ENCODE measurements at places on chromosomes 16 and 17.

DNA sequence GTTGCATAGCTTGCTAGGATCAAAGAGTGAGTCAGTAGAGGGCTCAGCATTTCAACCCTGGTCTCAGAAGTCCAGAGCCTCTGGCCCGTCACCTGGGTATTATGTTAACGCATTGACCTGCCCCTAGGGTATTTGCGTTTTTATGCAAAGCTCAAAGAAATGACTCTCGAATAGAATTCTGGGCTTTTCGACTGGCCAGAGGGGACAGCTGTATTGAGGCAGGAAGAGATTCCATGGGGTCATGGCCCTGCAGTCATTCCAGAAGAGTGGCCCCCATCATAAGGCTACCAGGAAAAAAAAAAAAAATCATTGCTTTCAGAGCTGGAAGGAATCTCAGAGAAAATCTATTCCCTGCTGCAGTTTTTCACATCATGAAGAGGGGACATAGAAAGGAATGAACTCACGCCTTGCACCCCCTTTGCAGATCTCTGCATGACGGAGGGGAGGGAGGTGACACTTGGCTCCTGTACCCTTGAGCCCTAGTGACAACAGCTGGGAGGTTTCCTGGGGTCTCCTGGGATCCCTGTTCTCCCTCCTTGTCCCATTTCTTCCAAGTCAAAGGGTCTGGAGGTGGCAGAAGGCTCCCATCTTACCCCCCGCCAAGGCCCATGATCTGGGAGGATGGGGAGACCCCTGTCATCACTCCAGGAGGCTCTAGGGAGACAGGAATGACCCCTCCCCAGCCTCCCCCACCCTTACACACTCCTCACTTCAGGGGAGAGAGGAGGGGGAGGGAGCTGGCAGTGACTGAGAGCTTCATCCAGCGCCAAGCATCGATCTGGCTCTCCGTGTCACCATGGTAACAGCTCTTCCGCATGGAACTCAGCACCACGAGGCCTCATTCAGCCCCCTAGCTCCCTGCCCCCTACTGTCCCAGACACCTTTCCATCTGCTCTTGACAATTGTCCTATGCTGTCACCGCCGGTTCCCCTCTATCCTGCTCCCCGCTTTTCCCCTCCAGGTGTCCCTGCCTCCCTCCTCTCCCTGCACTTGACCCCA is 35.8 kb downstream of the GP2 start:
- no peak for DNase-seq

DNA sequence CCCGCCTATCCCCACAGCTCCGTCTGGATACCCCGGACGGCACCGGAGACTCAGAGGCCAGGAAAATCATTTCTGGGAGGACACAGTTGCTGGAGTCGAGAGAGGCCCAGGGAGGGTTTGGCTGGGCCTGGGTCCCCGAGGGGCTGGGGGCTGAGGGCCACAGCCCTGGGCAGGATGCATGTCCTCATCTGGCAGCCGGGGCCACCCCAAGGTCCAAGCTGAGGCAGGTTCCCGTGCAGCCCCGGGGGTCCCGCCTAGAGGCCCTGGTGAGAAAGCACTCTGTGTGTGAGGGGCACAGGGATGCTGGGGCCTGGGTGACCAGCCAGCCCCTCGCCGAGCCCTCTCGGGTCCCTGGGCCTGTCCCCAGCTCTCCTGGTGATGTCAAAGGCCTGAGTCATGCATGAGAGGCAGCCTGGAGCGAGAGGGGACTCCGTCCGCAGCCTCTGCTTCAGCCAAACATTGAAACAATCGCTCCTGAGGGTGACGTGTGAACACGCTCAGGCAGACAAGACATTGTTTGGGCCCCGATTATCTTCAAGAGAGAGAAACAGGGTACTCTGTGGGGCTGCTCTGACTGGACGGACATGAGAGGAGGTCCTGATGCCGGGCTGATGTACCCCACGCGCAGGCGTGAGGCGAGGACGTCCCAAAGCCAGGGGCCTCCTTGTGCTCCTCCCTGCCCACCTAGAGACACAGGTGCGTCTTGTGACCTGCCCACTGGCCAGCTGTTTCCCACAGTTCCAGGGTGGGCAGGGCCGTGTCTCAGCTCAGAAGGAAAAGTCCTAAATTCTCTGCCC is 25.8 kb upstream of the C1QTNF8 start:
- DNase-seq = no peak

DNA sequence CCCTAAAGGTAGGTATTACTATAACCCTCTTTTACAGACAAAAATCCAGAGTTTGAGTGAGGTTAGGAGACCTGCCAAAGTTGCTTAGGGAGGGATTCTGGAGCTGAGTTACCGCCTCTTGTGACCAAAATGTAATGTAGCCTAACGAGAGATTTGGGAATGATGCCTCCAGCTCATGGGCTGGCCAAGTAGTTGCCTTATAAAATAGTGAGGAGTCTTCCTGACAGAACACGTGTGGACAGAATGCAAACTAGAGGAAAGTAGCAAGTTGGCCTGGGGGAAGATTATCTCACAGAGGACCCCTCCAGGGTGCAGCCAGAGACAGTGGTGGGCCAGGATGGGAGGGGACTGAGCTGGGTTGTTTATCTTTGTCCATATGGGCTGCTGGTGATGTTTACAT is 543.7 kb upstream of the CDH11 start:
- no peak for DNase-seq

GRCh38 chr17:78844301-78845005 is 3.8 kb upstream of the USP36 start:
- no peak for DNase-seq

DNA sequence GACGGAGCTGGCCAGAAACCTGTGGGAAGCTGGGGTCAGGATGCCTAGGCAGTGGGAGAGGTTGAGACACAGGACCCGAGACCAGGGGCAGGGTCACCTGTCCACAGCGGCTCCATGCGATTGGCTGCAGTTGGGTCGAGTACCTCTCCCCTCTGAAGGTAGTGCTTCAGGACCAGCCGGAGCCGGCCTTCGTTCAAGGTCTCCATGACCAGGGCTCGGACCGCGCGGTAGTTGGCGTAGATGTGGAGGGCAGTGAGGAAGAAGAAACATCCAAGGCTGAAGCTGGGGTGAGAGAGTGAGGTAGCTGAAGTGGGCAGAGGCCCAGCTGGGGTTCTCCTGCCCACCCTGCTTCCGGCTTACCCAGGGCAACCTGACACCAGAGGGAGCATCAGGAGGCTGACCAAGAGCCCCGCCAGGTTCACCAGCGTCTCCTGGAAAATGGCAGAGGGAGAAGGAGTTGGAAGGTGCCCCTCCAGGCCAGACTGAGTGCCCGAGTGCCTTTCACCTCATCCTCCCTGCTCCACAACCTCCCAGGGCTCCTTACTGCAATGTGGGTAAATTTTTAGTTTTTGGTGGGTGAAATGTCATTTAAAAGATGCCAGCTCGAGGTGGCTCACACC is 10.7 kb downstream of the SLC5A2 start:
- DNase-seq = no peak

DNA sequence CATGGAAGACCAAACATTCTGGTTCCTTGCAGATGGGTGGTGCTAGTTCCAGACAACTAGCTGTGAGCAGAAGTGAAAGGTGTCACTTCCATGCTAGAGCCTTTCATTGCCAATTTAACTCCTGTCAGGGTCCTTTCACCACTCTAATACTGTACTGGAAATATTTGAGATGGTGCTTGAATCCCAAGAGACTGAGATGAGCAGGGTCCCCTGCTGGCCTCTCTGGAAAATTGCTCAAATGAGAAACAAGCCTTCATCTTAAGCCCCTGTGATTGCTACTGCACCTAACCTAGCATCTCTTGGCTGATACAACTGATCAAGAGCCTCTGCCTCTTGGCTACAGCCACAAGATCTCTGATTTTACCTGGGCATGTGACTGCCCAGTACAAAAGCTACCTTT is 7.4 kb upstream of the VAC14 start:
- no peak for DNase-seq

GRCh38 chr17:41593306-41593981 is 6.7 kb upstream of the KRT14 start:
- DNase-seq = no peak

GRCh38 chr16:68421076-68421475 is 27.2 kb downstream of the SMPD3 start:
- no peak for DNase-seq

DNA sequence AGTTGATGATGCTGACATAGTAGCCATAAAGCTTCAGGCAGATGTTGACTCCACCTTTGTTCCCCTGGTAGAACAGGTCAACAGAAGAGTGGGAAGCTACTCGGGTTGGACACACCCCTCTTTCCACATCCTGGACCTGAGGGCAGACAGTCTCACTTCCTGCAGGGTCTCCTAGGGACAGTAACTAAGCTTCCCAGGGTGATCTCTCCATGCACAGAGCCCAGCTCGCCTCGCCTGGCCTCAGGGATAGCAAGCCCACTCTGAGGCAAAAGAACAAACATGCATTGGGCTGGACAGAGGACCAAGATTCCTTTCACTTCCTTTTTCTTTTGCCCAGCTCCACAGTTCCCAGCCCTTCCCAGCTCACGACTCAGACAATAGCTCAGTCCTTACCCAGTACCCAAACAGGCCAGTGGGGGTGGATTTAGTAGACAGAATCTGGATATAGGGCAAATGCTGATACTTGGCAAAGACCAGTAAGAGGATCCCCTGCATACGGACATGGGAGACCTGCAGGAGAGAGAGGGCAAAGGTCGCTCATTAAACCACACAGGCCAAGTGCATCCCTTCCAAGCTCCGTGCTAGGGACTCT is 7.0 kb downstream of the INPP5K start:
- no peak for DNase-seq

DNA sequence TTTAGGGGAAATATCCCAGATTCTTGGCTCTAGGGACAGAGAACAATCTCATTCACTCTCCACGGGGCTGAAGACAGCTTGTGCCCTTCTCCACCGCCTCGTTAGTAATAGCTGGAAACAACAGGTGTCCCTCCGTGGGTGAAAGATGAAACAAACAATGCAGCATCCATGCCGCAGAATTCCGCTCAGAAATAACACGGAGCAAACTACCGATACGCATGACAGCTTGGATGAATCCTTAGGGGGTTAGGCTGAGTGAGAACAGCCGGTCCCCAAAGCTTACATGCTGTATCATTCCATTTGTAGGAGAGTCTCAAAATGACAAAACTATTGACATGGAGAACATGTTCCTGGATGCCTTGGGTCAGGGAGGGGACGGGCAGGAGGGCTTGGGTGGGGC is 29.4 kb upstream of the CACNG1 start:
- no peak for DNase-seq

DNA sequence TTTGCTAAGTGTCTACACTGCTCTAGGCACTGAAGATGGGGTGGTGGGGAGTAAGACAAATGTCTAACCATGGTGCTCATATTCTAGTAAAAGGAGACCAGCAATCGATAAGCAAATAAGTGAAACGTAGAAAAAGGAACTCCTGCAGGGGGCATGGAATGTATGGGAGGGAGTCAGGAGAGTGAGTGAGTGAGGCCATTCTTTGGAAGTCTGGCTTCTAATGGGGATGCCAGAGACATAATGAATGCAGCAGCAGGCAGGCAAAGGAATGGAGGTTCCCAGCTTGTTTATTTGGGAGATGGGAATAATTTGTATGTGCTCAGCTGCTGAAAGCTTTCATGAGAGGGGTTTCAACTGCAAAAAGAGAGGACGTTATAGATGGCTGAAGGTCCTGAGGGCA is 216.4 kb upstream of the DYNLRB2 start:
- no peak for DNase-seq

DNA sequence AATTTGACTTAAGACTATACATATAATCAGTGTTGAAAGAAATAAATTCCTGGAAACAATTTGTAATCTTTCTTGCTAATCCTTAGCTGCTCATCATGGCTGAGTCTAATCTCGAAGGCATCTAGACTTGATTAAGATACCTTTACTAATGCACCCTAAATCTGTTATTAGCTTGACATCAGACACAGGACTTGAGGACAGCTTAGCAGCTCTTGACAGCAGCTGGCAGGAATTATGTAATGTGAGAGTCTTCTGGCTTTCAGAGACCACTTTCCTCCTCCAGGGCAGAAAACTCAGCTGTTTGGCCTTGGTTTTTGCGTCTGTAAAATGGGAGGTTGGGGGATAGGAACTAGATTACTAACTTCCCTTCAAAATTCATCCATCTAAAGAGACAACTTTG is 7.1 kb upstream of the MPP2 start:
- DNase-seq = no peak

- no peak for DNase-seq
Observed at GRCh38 chr17:82225368-82226029, 3.3 kb upstream of the SLC16A3 start.

Data from LoVo (cell line).